ENCODE measurements at places on chromosomes 5 and 9.
A peak's percentile ranks its signal among the peaks of the same experiment; 100 is the strongest.

GRCh38 chr9:70865471-70865870 is 255.9 kb downstream of the TRPM3 start:
- DNase-seq = no peak

GRCh38 chr5:123119334-123119986 is 30.4 kb downstream of the PRDM6 start:
- DNase-seq = no peak

DNA sequence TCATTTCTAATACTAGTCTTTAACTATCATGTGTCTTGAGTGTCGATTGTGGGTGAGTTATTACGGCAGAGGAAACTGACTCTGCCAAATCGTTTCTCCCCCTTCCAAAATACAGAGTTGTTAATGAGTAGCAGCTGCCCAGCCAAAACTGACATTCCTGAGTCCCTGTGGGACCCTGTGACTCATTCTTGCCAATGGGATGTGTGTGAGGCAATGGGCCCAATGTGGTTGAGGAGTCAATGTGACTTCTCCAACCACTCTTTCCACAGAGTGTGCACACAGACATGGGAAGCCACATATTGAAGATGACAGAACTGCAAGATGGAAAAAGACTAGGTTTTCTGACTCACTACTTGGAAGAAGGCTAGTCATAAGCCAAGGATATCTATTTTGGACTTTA is 434.7 kb downstream of the DTWD2 start:
- DNase-seq = no peak

- DNase-seq = no peak
Measured at GRCh38 chr9:1272488-1272887, 222.3 kb downstream of the DMRT2 start.

DNA sequence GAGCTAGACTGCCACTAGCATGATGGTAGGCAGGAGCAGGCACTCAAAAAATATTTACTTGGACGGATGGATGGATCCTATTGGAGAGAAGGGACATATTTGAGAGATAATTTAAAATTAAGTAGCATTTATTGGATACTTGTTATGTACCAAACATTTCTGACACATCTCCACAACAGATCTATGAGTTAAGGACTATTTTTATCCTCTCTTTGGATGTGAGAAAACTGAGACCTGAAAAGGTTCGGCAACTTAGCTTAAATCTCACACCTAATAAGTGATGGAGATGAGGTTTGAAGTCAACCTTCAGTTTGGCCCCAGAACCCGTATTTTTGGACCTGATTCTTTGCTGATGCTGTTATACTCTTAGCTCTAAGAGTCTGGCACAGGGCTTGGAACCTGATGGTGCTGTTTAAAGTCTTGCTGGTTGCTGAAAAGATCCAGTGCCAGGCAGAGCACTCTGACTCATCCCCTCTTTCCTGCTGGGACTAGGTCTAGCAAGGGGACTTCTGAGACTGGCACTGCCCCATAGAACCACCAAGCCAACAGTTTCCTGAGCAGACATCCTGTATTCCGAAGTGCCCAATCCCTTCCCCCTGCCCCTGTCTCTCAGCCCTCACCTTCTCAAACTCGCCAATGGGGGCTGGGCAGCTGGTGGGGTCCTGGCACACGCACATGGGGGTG is 15.6 kb downstream of the SPARC start:
- DNase-seq = no peak

- no peak for DNase-seq
Measured at GRCh38 chr5:140190872-140191218, 15.9 kb downstream of the CYSTM1 start.

DNA sequence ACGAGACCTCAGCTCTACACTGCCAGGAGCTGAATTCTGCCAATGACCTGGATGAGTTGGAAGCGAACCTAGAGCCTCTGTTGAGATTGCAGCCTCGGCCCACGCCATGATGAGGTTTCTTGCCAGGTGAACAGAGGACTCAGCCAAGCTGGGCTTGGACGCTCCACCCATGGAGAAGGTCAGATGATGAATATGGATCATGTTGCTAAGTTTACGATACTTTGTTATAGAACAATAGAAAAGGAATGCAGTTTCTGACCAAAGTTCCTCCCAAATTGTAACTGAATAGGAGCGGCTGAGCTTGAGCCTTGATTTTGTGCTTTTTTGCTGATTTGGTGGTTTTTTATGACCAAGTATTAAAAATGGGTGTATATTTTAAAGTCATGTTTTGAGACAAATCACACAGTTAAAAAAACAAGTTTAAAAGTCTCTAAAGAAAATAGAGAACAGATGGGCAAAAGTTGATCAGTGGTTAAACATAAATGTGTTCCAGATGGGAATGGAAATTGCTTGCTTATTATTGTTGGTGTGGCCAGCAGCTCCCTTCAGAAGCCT is 32.9 kb downstream of the ROPN1L start:
- DNase-seq = no peak

- no peak for DNase-seq
Measured at GRCh38 chr5:89216606-89217005, 333.6 kb upstream of the MEF2C start.

GRCh38 chr9:6899274-6899673 is 141.5 kb downstream of the KDM4C start:
- no peak for DNase-seq

DNA sequence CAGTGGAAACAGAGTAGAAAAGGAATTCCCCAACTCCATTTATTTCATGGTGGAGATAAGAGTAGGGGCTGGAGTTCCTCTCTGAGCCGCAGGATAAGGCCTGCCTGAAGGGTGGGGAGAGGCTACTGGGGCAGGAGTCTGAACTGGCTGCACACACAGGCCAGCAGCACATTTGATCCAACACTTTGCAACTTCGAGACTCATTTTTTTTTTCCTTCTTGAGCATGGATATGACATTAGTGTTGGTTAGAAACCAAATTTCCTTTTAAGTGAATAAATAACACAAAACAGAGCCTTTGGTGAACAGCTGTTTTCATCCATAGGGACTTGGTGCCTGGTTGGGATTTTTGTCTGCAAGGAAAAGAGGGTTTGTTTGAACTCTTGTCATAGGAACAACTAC is 76.6 kb downstream of the RALGPS1 start:
- DNase-seq = no peak

GRCh38 chr5:158478139-158478538 is 619.2 kb upstream of the CLINT1 start:
- no peak for DNase-seq

GRCh38 chr5:135445306-135445985 is 1.7 kb downstream of the DCANP1 start:
- no peak for DNase-seq

DNA sequence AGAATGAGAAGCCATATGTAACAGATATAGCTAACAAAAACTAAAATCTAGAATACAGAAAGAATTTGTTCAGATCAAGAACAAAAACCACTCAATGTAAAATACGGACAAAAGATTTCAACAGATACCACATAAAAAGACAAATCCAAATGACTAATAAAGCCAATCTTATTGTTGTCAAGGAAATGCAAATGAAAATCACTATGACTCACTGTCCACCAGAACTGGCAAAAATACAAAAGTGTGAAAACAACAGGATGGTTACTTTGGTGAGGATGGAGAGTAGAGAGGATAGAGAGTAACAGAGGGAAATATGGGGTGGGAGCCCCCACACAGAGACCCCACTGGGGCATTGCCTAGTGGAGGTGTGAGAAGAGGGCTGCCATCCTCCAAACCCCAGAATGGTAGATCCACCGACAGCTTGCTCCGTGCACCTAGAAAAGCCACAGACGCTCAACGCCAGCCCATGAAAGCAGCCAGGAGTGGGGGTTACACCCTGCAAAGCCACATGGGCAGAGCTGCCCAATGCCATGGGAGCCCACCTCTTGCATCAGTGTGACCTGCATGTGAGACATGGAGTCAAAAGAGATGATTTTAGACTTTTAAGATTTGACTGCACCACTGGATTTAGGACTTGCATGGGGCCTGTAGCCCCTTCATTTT is 15.2 kb upstream of the RHOBTB3 start:
- no peak for DNase-seq

GRCh38 chr5:156783092-156783491 is 67.0 kb upstream of the PPP1R2B start:
- no peak for DNase-seq

- DNase-seq = no peak
Measured at GRCh38 chr5:41636605-41637004, 126.2 kb upstream of the PLCXD3 start.

- no peak for DNase-seq
Measured at GRCh38 chr9:16597136-16597535, 273.3 kb downstream of the BNC2 start.

DNA sequence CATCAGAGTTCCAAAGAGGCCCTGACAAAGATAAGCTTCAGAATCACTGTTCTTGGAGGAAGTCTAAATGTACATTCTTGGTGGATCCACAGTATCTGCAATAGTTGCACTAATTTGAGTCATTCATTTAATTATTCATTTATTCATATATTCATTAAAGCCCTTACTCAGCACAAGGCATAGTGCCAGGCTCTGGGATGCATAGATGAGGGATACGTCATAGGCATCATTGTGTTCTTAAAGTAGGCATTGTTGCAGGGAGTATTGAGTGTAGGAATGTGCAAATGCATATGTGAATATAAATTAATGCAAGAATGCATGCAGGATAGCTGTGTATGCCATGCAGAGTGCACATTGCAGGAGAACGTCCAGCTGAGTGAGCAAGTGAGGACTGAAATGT is 100.7 kb downstream of the DRD1 start:
- DNase-seq = no peak

GRCh38 chr5:60295423-60295822 is 401.9 kb upstream of the PDE4D start:
- DNase-seq = no peak

- peak; percentile 75 for DNase-seq
Measured at GRCh38 chr9:126500600-126501382, 112.9 kb upstream of the LMX1B start.
